ENCODE measurements at places on chromosomes 11 and 22. TPM values are rescaled to one million over a fixed set of nuclear protein-coding genes. Genes with fewer than 3 reads are reported as not detected.

Gene PRG2
- 2.3 TPM for total RNA-seq

Gene PELI3
- total RNA-seq, result 18.6 TPM

Gene FGF19
- total RNA-seq, result not detected

Gene LZTR1
- total RNA-seq, result 44.3 TPM

Gene C1QTNF5
- 11.0 TPM for total RNA-seq

Gene PHLDB1
- 99.7 TPM for total RNA-seq

Gene HIC2
- total RNA-seq, result 2.8 TPM
